ENCODE measurements at places on chromosomes 12 and 14.

DNA sequence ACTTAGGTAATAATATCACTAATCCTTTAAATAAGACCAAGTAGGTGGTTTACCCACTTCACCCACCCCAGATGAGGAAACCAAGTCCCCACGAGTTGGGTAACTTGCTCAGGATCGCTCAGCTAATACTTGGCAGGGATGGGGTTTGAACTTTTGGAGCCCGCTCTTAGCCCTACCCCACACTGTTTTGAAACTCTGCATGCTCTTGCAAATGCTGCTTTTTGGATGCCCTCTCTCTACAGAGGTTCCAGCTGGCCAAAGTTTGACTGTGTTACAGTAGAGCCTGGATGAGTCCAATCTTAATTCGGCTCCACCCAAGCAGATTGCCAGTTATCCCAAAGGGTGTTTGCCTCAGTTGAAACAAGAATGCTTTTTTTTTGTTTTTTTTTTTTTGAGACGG lies 6.8 kb downstream of the PLEKHG3 start:
- DNase-seq, result no peak

DNA sequence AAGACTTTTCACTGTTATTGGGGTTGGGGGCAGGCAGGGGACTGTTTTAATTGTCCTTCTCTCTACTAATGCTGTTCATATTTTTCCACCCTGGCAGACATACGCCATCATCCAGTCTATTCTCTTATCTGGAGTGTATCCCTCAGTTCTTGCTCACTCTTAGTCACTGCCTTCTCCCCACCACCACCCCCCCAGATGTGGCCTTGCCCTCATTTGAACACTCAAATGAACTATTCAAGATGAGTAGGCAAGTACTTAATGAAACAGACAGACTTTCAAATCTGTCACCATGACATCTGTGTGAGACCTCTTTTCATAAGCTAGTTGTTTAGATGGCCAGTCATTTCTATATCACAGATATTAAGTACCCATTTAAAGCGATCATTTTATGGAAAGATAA lies 10.1 kb downstream of the NUDT4 start:
- no peak for DNase-seq

- DNase-seq, result no peak
Observed at GRCh38 chr12:69685810-69686209, 13.3 kb downstream of the BEST3 start.

- no peak for DNase-seq
Observed at GRCh38 chr12:52009081-52009751, 2.5 kb downstream of the TAMALIN start.

DNA sequence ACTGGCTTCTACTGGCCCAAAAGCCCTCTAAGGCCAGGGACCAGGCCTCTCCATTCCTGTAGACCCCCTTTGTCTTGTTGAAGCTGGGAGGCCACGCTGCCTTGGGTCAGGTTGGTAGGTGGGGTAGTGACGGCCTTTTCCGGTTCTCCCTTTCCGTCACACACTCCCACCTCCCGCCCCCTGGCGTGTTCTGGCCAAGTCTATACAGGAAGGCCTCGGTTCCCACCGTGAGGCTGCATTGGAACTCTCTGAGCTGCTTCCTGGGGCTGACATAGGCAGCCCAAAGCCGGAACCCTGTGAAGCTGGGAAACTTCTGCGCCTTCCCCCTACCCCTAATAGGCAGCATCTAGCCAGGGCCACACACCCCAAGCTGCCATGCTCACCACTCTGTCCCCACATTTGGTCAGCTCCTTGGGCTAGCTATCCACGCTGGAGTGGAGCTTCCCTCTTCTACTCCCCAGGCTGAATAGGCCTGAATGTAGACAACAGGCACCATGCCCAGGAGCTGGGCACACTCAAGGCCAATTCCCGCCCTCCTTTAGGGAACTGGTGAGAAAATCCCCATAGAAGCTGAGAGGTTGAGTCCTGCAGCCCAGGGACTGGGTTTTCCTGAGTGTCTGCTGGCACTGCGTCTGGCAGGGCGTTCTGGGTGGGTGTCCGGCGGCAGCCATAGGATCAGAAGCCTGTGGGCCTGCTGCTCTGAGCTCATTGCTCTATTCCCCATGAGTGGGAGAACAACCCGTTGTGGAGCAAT lies 35.7 kb downstream of the RIN3 start:
- no peak for DNase-seq

DNA sequence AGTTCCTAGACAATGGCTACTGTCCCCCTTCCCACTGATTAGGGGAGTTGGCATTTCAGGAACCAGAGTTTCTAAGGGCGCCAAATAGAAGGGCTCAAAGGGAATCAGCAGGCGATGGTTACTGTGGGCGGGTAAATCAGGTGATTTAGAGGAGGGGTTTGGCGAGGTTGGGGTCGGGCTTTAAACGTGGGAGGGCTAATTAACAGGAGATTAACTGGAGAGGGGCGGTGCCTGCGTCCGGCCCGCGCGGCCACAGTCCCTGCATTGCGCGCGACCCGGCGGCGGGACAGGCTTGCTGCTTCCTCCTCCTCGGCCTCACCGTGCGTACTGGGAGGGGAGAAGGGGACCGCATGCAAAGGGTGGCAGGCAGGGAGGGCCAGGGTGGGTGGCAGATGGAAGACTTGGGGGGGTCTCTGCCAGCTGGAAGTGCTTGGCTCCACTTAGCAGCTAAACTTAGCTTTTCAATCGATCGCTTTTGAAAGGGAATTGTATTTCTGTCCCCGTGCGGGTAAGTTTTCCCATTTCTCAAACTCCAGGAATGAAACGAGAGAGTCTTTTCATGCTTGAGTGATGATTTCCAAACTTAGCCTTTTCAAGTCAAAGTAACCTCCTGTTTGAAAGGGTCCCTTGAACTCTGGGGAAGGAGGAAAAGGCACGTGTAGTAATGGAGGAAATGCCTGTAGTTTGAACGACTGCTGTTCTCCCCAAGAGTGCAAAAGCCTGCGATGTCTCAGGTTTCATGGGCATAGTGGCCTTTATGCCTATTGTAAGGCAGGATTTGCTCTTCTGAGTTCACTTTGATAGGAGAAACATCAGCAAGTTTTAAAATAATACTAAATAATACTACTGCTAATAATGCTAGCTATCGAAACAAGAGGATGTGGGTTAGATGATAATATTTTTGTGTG lies at the start of gene MGST1:
TSS of gene MGST1 (plus strand) at position 255 of the 908 bp plus-strand sequence. CDS start 6,608 bp downstream, outside the sequence.
- no peak for DNase-seq

GRCh38 chr12:47900131-47901062 lies 4.4 kb downstream of the VDR start:
- no peak for DNase-seq

GRCh38 chr12:118749646-118750045 lies 231.7 kb upstream of the SRRM4 start:
- no peak for DNase-seq

DNA sequence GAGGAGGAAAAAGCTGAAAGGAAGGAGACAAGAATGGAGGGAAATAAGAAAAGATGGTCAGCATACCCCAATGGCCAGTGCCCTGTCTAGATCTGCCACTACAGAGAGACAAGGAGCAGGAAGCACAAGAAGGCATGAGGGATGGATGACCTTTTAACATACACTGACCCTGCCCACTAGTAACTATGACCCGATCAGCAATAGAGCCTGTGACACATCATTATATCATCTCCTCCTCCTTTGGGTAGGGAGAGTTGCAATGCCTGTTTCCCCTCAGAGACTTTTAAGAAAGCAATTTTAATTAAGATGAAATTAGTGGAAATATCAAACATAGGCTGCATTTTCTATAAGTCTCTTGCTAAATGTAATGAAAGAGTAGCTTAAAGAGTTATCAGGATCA lies 4.7 kb upstream of the SLC2A13 start:
- DNase-seq, result no peak

DNA sequence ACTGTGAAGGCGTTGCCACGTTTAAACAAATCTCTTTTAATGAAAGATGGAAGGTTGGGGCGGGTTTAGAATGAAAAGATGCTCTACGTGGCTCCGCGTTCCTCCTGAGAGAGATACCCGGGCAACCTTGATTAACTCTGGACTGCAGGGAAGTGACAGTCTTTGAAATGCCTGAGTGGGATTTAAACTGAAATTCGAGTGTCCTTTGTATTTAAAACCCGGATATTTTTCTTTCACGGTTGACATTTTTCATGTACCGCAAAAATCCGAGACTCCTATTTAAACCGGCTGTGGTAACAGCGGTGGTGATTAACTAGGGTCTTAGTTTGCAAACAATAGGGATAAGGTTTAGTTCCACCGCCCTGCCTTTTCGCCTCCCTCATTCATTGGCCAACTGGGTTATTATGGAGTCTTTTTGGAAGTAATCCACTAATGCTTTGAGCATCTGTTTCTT lies 707 bp downstream of the G2E3 start:
- DNase-seq, result peak; percentile 3

- no peak for DNase-seq
Observed at GRCh38 chr14:64245491-64245890, 48.7 kb downstream of the ESR2 start.

DNA sequence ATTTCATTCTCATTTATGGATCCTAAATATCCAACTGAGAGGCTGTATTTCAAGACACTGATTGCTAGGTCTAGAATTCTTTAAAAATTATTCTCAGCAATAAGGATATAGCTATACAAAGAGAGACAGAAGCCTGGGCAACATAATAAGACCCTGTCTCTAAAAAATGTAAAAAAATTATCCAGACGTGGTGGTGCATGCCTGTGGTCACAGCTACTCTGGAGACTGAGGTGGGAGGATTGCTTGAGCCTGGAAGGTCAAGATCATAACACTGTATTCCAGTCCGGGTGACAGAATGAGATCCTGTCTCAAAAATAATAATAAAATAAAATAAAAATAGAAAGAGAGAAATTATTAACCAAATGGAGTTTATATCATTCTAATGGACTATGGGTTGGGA lies 20.6 kb upstream of the ARID2 start:
- no peak for DNase-seq

DNA sequence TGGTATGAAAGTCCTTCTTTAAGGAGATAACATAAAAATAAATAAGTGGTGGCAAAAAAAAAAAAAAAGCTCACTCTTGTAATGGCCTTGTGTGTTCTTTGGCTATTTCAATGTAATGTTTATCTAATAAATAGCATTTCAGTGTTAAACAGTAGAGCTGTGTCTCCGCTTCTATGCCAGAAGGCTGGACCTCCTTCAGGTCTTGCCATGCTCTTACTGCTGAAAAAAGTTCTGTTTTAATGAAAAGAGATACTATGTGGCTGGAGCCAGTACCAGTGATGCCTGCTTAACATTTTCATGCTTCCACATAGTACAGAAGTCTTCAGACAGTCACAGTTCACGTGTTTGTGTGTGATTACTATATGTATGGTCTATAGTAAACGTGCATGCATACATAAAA lies 74.1 kb upstream of the PRICKLE1 start:
- no peak for DNase-seq
